Activated naive CD8-positive, alpha-beta T cell treated with anti-CD3 and anti-CD28 coated beads, Interleukin-2, amount 10 ng/mL, durations not matched to agents 7 days and 5 days (primary cell): ENCODE measurements at places on chromosomes 4 and X. TPM values are rescaled to one million over a fixed set of nuclear protein-coding genes. Genes with fewer than 3 reads are reported as not detected.

- H3K36me3 ChIP-seq: no peaks in the 10 kb centered on the region
- H3K4me3 ChIP-seq: no peak overlapping the region
- H3K4me1 ChIP-seq: no peaks in the 10 kb centered on the region
- no peak overlapping the region for H3K27ac ChIP-seq
These were observed 115.2 kb upstream of the KIT start for GRCh38 chr4:54542540-54543041.

Gene GABRB1
- total RNA-seq: not detected

Gene NEUROG2
- not detected for total RNA-seq

DNA sequence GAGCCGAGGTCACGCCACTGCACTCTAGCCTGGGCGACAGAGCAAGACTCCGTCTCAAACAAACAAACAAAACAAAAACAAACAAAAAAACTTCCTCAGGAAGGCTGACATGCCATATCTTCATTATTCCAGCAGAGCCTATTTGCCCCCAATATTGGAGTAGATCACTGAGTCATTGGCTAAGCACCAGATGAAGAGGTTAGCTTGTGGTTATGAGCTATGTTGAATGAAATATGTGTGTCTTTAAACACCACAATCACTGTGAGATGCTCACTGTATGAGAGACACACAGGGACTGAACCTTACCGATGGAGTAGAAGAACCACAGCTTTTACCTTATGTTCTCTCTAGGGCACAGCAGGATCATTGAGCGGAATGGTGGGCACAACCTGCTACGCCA, 122.1 kb upstream of the EOLA2 start:
- no peaks in the 10 kb centered on the region for H3K36me3 ChIP-seq
- no peak overlapping the region for H3K4me3 ChIP-seq
- H3K4me1 ChIP-seq: peaks cover 7% of the 10 kb centered on the region

Gene SLC35A2
- 14.1 TPM for total RNA-seq

- H3K36me3 ChIP-seq: no peaks in the 10 kb centered on the region
- peaks cover 3% of the 10 kb centered on the region for H3K4me1 ChIP-seq
- no peak for DNase-seq
- no peaks in the 10 kb centered on the region for H3K27me3 ChIP-seq
- no peak overlapping the region for H3K4me3 ChIP-seq
These were observed 2.8 kb upstream of the AWAT1 start for GRCh38 chrX:70231666-70232065.

- peaks cover 1% of the 10 kb centered on the region for H3K27me3 ChIP-seq
- no peak for DNase-seq
- no peaks in the 10 kb centered on the region for H3K36me3 ChIP-seq
- no peak overlapping the region for H3K4me3 ChIP-seq
These were observed 2.8 kb upstream of the SMIM14 start for GRCh38 chr4:39641451-39641850.

DNA sequence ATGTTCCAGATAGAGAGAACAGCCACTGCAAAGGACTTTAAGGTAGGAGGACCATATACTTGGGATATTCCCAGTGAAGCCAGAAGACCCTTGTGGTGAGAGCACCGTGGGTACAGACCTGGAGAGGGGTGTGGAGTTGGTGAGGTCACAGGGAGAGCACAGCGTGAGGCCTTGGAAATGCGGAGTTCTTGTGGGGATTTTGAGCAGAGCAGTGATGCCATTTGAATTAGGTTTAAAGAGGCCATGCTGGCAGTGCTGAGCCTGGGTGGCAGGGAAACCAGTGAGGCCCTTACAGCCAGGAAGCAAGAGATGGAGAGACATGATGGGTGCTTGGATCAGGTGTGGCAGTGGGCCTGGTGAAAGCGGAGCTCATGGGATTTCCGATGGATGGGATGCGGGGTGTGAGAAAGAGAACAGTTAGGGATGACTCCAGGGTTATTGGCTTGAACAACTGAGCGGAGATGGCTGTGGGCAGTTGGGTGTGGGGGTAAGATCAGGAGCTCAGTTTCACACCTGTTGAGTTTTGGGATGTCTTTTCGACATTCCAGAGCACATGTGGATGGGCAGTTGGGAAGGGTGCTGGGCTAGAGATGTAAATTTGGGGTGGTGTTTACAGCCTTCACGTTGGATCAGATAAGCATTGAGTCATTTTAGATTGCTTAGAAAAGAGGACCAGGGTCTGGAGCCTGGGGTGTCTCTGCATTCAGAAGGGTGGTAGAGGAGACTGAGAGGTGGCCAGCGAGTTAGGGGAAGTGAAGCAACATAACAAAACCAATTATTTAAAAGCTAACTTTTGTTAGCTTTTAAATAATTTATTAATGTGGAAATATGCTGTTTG, 68.9 kb downstream of the TMEM131L start:
- H3K4me1 ChIP-seq: peaks cover 44% of the 10 kb centered on the region
- H3K36me3 ChIP-seq: peaks cover 25% of the 10 kb centered on the region
- no peak for DNase-seq
- peak overlapping the region; percentile 50 for H3K27ac ChIP-seq
- H3K4me3 ChIP-seq: no peak overlapping the region

Gene ANXA3
- total RNA-seq: 5.6 TPM

- no peak overlapping the region for H3K27ac ChIP-seq
- H3K27me3 ChIP-seq: peaks cover 7% of the 10 kb centered on the region
- no peak overlapping the region for H3K4me3 ChIP-seq
These were observed 196.9 kb upstream of the ANK2 start for GRCh38 chr4:112852601-112853000.

DNA sequence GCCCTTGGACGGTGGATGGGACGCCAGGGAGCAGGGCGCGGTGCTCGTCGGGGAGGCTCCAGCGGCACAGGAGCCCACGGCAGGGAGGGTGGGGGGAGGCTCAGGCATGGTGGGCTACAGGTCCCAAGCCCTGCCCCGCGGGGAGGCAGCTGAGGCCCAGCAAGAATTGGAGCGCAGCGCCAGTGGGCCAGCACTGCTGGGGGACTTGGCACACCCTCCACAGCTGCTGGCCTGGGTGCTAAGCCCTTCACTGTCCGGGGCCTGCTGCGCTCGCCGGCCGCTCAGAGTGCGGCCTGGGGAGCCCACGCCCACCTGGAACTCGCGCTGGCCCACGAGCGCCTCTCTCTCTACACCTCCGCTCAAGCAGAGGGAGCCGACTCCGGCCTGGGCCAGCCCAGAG, 8.6 kb downstream of the CD38 start:
- H3K27me3 ChIP-seq: no peaks in the 10 kb centered on the region
- peaks cover 66% of the 10 kb centered on the region for H3K36me3 ChIP-seq
- H3K4me1 ChIP-seq: peaks cover 48% of the 10 kb centered on the region

DNA sequence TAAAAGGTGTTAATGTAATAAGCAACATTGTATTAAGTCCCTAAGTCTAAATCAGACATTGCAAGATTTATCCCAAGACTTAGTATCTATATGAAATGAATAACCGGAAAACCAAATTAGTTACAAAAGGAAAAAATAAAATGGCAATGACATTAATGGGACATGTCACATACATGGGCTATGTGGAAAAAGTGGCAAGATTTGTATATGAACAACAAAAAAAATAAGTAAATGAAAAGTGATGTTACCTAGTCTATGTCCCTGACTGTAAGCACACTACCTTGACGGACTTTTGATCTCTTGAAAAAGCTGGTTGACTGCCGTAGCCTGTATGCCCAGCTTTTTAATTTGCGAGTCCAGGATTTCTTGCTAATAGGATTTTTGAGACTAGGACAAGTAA, 55.5 kb upstream of the FAM120C start:
- no peaks in the 10 kb centered on the region for H3K36me3 ChIP-seq
- no peak for DNase-seq
- no peak overlapping the region for H3K27ac ChIP-seq
- H3K27me3 ChIP-seq: no peaks in the 10 kb centered on the region
- H3K4me3 ChIP-seq: no peak overlapping the region
- H3K4me1 ChIP-seq: no peaks in the 10 kb centered on the region

DNA sequence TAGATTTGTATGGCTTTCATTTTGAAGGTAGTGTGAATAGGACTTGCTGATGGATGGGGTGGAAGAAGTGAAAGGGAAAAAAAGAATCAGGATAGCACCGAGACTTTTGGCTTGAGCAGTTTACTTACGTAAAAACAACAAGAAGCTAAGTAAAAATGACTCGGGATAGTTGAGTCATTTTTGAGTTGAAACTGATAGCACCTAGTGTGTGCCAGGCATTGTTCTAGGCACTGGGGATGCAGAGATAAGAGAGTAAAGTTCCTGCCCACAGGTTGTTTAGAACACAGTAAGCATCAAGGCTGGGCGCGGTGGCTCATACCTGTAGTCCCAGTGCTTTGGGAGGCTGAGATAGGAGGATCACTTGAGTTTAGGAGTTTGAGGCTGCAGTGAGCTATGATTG, 34.7 kb downstream of the ADD1 start:
- peaks cover 28% of the 10 kb centered on the region for H3K36me3 ChIP-seq
- no peaks in the 10 kb centered on the region for H3K27me3 ChIP-seq
- H3K27ac ChIP-seq: no peak overlapping the region
- peaks cover 25% of the 10 kb centered on the region for H3K4me1 ChIP-seq
- H3K4me3 ChIP-seq: no peak overlapping the region

GRCh38 chr4:53026233-53026632, 164.1 kb downstream of the RASL11B start:
- H3K4me3 ChIP-seq: no peak overlapping the region
- H3K27ac ChIP-seq: no peak overlapping the region
- no peaks in the 10 kb centered on the region for H3K27me3 ChIP-seq
- no peak for DNase-seq
- no peaks in the 10 kb centered on the region for H3K4me1 ChIP-seq

Gene USP26
- total RNA-seq: not detected

- H3K27me3 ChIP-seq: no peaks in the 10 kb centered on the region
- no peaks in the 10 kb centered on the region for H3K4me1 ChIP-seq
- H3K36me3 ChIP-seq: no peaks in the 10 kb centered on the region
- no peak overlapping the region for H3K4me3 ChIP-seq
- DNase-seq: no peak
These were observed 380.4 kb upstream of the CPEB2 start for GRCh38 chr4:14621731-14622463.

GRCh38 chr4:186192066-186192612, 772 bp downstream of the CYP4V2 start:
- H3K4me3 ChIP-seq: peak overlapping the region; percentile 92
- peaks cover 14% of the 10 kb centered on the region for H3K36me3 ChIP-seq
- H3K27me3 ChIP-seq: no peaks in the 10 kb centered on the region
- H3K27ac ChIP-seq: peak overlapping the region; percentile 94

Gene GDPD2
- total RNA-seq: not detected

Gene KDR
- total RNA-seq: not detected
